ENCODE measurements at places on chromosomes 7 and 10.
A peak's percentile ranks its signal among the peaks of the same experiment; 100 is the strongest.

- DNase-seq: no peak
These were observed 97.7 kb downstream of the PARD3 start for GRCh38 chr10:34717429-34717828.

- DNase-seq: no peak
These were observed 88.4 kb downstream of the DIP2C start for GRCh38 chr10:600876-601659.

DNA sequence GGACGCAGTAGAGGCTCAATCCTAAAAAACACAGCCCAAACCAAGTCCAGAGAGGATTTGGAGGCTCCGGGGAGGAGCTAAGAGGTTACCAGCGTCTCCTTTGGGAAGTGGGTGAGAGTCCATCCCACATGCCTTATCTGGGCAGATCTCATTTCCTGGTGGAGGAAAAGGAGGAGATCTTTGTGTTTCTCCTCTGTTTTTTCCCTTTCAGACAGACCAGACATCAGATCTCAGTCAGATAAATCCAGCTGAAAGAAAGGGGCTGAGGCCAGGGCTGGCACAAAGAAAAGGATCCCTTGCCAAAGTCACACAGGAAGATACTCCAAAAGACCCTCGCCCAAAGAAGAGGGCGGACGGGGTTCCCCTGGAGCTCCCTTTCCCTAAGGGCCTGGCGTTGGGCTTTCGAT lies 58.3 kb upstream of the COMTD1 start:
- no peak for DNase-seq

DNA sequence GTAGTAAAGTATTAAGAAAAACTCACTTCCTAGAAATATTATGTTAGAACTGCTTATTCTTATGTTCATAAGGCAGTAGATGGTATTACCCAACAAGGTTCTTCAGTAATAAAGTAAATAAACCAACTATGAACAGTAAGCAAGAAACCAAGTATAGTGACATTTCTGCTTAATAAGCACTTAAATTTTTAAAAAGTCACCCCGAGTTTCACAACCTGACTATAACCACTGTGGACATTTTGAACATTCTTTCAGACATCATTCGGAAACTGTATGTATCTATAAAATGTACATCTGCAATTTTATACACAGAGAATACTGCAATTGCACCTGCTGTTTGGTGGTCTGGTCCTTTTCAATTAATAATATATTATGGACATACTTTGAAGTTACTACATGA lies 1073.6 kb downstream of the XPNPEP1 start:
- no peak for DNase-seq

DNA sequence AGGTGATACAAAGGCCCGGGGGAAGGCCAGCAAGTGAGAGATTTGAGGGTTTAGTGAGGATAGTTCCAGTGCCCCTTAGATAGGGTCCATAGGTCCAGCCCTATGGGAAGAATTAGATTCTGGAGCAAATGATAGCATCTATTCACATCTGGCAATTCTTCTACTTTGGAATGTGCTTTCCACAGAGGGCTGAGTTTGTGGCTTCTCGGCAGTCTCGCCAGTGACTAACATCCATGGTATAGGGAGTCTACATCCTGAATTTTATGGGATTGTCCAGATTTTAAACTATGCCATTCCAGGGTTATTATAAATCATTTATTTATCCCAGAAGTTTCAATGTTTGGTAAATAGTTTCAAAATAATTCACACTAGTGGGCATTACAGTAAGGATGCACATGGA lies 207.3 kb upstream of the ADO start:
- no peak for DNase-seq

- no peak for DNase-seq
These were observed 45.0 kb upstream of the CCDC7 start for GRCh38 chr10:32400961-32401360.

GRCh38 chr7:113763226-113763625 lies 155.6 kb downstream of the PPP1R3A start:
- no peak for DNase-seq

DNA sequence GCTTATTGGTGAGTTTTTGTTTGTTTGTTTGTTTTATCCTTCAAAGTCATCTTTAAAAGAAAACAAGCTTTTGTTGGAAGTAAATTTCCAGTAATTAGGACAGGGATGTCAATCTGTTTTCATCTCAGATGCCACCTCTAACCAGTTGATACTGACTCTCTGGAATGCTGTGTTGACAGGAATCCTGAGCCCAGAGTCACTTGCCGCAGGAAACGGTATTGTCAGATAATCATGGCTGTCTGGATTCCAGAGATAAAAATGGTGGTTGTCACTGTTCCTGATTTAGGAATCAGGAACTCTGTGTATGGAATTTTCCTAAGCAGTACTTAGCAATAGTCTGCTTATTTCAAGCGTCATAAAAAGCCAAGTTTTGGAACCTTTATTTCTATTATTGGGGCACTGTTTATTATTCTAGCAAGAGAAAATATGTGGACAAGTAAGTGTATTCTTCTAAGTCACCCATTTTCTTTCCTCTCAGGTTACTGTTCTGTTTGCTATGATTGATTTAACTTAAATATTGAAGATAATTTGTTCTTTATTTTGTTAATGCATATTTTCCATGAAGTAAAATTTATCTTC lies 39.2 kb downstream of the CDC123 start:
- no peak for DNase-seq

DNA sequence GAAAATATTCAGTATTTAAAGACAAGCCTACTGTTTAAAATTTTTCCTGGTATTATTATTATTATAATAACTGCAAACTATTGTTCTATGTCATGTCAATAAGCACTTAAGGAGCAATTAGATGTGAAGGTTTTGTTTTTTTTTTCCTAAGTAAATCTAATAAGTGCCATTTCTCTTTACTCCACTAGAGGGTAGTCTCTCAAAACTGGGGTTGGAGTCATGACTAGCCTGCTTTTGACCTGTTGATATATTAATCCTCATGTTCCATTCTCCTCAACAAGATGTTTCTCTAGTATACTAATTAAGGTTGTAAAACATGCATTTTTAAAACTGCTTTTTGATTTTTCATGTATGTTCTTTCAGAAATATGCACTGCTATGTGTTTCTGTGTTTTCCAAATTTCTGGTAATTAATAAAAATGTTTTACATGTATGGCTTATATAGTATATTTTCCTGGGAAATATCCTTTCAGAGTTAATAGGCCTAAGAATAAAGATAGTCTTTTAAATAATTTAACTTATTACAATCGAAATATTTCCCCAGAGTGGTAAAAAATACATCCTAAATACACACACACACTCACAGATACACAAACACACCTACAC lies 1.0 kb upstream of the LRRN3 start:
- peak; percentile 20 for DNase-seq

DNA sequence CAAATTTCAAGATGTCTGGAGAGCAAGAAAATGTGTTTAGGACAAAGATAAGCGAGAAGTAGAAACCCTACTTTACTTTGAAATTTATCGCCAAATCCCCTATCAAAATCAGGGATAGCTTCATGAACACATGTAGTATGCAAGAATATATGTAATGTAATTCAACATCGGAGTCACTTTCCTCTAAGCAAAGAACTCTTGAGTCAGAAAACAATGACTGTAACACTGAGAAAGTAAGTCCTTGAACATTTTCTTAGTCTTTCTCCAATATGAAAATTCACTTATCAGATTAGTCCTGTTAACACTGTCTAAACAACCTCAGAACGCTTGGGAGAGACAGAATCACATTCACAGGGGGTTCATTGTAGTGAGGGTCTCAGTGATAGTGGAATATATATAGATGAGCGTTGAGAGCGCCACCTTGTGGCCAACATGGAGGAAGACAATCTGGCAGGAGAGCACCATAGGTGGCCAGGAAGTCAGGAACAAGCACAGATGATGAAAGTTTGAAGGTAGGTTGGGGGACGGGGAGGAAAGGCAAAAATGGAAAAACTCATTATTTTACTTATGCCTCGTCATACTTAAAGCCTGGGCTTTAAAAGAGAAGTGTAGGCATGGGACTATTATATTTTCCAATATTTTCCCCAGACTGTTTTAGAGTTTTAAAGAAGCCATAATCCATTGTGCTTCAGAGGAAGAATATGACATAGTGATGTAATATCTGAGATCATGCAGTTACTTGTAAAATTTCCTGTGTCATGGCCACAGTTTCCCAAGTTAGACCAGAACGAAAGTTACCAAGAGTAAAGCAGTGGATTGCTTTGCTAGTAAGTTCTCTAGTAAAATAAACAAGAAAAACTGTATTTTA lies 115.5 kb upstream of the GNAI1 start:
- DNase-seq: no peak

- DNase-seq: no peak
These were observed 47.8 kb upstream of the LRRC17 start for GRCh38 chr7:102864958-102865357.

DNA sequence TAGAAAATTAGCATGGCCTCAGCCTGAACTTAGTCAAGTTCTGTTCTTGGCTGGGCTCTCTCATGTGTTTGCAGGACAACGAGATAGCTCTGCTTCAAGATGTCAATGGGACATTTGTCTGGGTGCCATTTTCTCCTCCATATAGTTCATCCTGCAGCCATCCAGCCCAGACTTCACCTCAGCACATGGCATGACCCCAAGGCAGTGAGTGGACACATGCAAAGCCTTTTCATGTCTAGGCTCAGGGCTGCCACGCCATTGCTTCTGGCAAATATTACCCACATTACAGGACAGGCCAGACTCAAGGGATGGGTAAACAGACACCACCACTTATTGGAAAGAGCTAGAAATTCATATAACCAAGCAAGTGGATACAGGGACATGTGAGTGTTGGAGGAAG lies 9.3 kb downstream of the AKR1C3 start:
- no peak for DNase-seq

DNA sequence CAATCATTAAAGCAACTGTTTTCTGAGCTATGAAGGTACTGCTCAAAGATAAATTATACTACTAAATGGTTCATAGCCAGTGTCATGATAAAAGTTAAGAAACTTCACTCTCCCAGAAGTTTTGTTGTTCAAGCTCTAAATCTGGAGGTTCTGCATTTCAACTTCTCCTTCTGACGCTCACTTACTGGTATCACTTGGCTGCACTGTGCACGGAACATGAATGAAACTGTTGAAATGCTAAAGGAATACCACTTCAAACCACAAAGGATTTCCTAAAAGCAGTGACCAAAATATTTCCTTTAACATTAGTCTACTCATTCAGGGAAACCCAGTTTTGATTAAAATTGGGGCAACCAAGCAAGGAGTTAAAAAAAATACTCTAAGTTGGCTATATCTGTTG lies 93.6 kb downstream of the UBE2H start:
- DNase-seq: no peak

DNA sequence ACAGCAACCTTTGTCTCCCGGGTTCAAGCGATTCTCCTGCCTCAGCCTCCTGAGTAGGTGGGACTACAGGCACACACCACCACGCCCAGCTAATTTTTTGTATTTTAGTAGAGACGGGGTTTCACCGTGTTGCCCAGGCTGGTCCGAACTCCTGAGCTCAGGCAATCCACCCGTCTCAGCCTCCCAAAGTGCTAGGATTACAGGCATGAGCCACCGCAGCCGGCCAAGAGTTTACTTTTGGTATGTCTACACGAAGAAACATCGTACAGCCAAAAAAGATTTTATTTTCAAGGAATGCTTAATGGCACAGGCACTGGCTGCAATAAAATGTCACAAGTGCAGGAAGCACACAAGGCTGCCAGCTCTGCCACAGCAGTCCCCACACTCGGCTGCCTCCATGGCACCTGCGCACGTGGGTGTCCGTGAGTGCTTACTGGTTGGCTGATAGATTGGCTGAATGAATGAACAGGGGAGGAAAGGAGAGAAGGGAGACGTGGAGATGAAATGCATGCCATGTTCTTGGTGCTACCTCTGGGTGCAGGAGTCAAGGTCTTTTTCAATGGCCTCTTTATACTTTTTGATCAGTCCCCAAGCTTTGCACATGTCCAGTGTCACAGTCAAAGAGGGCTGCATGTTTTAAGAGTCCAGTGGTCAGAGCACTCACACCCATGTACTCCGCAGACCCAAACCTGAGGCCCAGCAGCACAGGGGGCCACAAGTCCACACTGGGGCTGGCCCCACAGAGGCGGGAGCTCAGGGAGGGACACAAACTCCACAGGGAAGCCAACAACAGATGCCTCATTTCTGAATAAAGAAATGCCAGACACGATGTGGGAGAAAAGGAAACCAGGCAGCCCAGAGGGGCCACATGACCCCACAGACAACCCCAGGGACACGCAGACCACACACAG lies 198.2 kb downstream of the MAD1L1 start:
- no peak for DNase-seq

Data from central memory CD4-positive, alpha-beta T cell (primary cell).